ENCODE measurements at places on chromosomes 16 and 17.

DNA sequence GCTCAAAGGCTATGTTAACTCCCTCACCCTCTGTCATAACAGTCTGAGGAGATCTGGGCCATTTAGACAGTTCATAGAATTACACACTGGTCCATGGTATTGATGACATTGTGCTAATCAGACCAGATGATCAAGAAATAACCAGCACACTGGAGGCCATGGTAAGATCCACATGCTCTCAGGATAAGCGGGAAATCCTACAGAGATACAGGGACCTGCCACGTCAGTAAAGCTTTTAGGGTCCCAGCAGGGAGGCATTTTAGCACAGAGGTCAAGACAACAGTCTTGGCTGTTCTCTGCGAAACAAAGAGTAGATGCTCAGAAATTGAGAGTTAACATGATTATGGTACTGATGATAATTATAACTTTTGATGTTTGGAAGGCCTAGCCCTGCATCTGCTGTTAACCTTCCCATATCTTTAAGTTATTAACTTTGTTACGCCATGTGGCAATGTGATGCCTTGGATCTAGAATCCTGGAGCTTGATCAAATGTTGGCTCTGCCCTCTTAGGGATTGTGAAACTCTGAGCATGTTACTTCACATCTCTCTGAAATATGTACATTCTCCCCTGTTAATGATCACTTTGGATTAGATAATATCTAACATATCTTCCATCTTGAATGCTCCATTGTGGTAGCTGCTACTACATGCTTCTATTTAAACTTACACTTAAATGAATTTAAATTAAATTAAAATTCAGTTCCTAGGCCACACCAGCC, 172.0 kb upstream of the SOX9 start:
- no peak for DNase-seq

DNA sequence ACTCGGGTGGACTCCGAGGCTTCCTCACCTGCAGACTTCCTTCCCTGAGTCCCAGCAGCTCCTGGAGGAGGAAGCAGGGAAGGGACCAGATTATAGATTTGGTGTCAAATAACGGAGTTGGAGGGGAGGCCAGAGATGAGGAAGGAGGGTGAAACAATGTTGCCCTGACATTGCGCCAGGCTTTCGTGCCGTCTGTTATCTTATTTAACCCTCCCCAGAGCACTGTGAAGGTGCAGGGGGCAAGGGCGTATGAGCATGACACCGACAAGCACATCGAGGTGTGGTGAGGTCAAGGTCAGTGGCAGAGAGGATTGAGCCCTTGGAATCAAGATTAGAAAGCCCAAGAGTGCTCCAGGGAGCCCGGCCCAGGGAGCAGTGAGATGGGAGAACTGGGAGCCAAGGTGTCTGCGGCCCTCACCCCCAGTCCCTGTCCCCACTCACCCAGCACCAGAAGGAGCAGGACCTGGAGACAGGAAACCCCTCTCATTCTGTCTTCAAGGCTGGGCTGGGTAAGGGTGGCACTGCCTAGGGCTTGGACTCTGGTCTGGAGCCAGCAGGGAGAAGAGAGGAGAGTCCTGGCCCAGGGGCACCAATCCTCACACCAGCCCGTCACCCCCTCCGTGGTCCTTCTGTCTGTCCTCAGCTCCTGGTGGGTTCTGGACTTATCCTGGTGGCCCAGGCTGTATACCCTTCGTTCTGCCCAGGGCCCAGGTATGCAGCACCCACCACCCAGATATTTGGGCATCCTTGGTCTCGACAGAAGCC, 1.1 kb downstream of the PRSS33 start:
- peak; percentile 11 for DNase-seq

GRCh38 chr17:4161967-4162305, 18.9 kb downstream of the CYB5D2 start:
- no peak for DNase-seq

DNA sequence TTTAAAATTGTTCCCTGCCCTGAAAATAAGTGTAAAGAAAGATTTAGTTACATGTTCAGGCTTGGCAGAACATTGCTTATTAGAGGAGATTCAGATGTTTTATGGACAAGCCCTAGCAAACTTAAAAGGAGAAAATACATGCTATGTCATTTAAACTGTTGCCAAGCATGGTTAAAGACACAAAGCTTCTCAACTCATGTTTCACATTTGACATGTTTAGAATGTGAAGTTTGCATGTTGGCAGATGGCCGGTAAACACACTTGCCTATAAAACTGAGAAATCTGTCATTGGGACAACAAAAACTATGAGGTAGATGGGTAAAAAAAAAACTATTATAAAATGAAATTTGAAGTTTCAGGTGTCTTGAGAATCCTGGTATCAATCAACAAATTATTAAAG, 5.8 kb downstream of the KRTAP29-1 start:
- DNase-seq = no peak

- peak; percentile 21 for DNase-seq
Measured at GRCh38 chr17:6508519-6509030, 47.8 kb downstream of the PITPNM3 start.

- no peak for DNase-seq
Measured at GRCh38 chr17:75428543-75429469, 23.3 kb upstream of the GRB2 start.

GRCh38 chr17:38882870-38883269, 13.0 kb downstream of the LASP1 start:
- DNase-seq = no peak

DNA sequence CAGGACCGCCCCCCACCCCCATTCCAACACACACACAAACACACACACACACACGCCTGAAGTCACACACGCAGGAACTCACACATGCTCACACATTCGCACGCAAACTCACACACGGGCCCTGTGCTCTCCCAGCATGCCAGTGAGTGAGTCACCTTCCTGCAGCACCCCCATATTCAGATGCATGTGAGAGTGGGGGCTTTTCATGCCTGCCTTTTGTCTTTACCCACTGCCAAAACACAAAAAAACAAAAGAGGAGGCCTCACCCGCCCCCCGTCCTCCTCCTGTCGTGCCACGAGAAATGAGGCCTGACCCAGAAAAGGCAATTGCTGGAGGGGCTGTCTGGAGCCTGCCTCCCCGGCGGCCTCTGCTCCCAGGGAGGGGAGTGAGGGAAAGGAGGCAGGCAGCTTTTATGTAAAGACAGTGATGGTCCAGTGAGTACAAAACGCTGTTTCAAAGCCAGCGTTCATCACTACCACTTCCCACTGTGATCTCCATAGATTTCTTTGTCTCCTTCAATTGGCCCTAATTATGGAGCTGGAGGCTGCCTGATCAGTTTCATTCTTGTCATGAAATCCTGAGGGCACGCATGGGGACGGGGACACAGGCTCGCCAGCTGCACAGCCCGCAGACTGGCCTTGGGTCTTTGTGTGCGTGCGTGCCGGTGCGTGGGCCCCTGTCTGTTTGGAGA, 29.5 kb upstream of the GSE1 start:
- no peak for DNase-seq

GRCh38 chr16:2691491-2692248, 9.3 kb downstream of the KCTD5 start:
- peak; percentile 39 for DNase-seq

DNA sequence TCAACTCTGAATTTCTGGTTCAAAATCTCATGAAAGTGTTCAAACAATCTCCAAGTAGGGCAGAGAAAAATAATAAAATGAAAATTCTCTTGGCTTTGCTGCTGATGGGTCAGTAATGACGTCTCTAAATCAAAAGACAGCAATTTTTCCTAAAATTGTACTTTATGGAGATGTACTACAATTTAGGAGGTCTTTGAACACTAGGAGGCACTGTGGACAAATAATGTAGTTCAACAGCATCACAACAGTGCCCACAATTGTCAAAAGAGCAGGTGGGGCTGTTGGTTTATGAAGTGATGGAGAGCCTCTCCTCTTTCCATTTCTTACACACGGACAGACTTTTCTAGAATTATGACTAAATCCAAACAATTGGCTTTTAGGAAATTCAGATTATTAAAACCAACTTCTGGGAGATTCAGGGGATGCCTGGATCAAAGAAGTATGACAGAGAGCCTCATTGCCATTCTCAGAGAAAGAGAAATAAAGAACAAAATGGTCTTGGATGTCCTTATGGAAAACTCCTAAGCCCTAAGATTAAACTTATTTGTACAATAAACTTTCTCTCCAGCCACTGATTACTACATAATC, 23.8 kb downstream of the EZH1 start:
- DNase-seq = no peak

GRCh38 chr16:4213737-4214136, 28.1 kb downstream of the SRL start:
- no peak for DNase-seq

DNA sequence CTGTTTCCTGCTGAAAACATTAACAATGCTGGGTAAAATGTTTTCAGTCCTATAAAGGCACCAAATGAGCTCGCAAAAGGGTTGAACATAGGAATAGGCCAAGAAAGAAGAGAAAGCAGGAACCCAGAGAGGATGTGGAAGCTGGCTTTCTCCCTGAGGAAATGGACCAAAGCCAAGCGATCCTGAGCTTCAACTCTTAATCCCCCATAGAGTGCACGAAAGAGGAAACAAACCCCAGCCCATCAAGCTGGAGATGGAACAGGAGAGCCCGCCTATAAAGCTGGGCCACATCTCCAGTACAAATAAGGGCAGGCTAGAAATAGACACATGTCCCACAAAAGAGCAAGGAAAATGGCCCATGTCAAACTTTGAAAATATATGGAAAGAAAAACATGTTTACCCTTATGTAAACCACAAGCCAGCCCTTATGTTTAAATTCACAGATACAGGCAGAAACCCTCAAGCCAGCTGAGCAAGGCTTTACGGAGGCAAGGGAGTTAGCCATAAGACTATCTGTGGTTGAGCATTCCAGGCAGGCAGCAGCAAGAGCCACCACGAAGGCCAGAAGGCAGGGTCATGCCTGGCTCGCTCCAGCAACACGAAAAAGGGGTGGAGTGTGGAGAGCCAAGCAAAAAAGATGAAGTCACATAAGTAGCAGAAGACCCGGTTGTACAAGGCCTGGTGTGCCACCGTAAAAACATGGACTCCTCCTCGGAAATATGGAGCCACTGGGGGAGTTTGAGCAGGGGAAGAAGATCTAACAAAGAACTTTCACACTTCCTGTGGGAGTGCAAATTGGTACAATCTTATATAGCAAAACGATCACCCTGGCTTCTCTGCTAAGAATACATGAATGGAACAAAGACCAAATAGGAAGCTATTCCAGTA, 27.8 kb downstream of the COPRS start:
- DNase-seq = no peak

All from ovary (tissue), 10 donors.